ENCODE measurements at places on chromosomes 6 and 20.
A peak's percentile ranks its signal among the peaks of the same experiment; 100 is the strongest.

DNA sequence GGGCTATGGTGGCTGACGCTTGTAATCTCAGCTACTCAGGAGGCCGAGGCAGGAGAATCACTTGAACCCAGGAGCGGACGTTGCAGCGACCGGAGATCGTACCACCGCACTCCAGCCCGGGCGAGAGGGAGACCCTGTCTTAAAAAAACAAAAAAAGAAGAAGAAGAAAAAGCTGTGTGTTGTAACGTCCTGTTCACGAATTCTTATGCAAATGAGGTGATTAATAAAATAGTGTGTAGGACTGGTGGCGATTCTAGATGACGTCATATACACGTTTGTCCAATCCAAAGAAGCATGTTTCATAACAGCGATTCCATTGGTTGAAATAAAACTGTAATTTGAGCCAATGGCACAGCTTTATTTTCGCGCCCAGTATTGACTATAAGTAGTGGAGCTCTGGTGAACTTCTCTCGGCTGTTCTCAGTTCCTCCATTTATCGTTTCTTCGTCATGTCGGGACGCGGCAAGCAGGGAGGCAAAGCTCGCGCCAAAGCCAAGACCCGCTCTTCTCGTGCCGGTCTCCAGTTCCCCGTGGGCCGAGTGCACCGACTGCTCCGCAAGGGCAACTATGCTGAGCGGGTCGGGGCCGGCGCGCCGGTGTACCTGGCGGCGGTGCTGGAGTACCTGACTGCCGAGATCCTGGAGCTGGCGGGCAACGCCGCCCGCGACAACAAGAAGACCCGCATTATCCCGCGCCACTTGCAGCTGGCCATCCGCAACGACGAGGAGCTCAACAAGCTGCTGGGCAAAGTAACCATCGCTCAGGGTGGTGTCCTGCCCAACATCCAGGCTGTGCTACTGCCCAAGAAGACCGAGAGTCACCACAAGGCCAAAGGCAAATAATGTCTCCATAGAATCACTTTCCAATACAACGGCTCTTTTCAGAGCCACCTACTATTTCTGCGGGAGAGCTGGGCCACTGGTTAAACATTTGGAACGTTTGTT is 47.0 kb downstream of the OR2B2 start:
- DNase-seq = peak; percentile 60

DNA sequence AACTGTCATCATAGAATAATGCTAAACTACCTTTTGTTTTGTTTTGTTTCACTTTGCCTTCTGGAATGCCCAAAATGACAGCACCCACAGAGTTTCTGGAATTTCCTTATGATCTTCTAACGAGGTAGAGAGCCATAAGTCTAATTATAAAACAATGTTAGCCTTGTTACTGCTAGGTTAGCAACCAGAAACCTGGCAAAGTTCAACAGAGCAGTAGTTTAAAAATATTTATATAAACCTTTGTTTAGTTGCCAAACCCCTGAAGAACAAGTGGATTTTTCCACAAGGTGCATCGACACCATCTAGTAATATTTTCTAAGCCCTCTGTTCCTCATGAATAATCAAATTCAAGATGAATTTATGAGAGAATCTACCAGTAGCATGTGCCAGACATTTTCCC is 27.6 kb upstream of the IPCEF1 start:
- no peak for DNase-seq

- DNase-seq = no peak
Measured at GRCh38 chr20:2798814-2799213, 1.6 kb downstream of the CPXM1 start.

- DNase-seq = no peak
Measured at GRCh38 chr6:153192943-153193885, 62.1 kb upstream of the RGS17 start.

- DNase-seq = no peak
Measured at GRCh38 chr20:36352843-36353553, 46.9 kb downstream of the DLGAP4 start.

GRCh38 chr6:150214310-150214709 is 71.5 kb downstream of the PPP1R14C start:
- no peak for DNase-seq

- DNase-seq = no peak
Measured at GRCh38 chr6:12947151-12947871, 230.7 kb downstream of the PHACTR1 start.

GRCh38 chr20:12093057-12093796 is 175.5 kb downstream of the BTBD3 start:
- no peak for DNase-seq

GRCh38 chr20:20702330-20703245 is 9.9 kb downstream of the RALGAPA2 start:
- no peak for DNase-seq

GRCh38 chr6:10690651-10691445 is 3.6 kb downstream of the C6orf52 start:
- no peak for DNase-seq

GRCh38 chr6:113318575-113318917 is 538.6 kb upstream of the MARCKS start:
- no peak for DNase-seq

DNA sequence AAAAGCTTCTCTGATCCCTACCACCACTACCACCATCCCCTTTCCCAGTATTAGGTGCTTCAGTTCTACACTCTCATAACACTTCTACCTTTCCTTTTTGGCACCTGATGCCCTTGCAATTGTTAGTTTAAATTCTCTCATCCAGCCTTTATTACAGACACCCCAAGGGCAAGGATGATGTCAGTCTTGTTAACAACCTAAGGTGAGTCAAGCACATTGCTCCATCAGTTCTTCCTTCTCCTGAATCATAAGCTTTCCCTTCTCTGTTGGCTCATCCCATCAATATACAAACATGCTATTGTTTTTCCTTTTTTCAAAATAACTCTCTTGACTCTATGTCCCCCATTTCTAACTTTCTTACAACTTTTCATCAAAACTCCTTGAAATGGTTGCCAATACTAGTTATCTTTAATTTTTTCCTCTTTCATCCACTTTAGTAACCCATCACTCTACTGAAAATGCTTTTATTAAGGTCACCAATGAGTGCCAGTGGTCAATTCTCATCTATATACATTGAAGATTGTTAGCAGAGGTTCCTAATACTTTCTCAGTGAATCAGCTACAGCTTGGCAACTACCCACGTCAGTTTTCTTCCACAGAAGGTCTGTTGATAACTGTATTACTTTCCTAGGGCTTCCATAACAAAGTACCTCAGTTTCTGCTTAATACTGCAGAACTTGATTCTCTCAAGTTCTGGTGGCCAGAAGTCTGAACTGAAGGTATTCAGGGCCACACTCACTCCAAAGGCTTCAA is 97.1 kb upstream of the FLRT3 start:
- no peak for DNase-seq

- DNase-seq = peak; percentile 21
Measured at GRCh38 chr6:25991785-25992412, 29.3 kb downstream of the TRIM38 start.

- no peak for DNase-seq
Measured at GRCh38 chr6:42010185-42010891, 40.0 kb upstream of the TAF8 start.

DNA sequence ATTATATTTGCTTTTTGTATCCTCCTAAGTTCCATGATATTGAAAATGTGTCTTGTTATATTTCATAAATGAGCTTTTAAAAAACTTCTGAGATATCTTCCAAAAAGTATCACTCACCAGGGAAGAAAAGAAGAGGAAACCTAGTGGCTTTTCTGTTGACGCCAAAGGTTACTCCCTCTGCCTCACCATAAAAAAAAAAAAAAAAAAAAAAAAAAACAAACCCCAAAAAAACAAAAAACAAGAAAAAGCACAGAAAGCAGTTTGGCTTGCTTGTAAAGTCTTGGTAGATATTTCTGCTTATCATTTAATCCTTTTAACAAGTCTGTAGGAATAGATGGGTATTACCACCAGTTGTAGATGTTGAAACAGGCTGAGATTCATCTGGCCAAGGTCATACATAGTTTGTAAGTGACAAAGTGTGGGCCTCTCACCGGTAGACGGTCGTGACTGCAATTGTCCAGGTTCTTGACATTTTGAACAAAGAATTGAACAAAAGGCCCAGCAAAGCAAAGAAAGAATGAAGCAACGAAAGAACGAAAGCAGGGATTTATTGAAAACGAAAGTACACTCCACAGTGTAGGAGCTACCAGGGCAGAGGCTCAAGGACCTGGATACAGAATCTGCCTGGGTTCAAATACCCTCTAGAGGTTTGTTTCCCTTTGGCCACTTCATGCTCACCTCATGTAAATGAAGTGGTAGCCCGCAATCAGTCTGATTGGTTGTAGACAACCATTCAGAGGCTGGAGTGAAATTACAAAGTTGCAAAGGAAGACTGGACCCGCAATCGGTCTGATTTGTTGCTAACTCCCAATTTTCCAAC is 11.6 kb upstream of the ELOVL5 start:
- no peak for DNase-seq

GRCh38 chr20:60187683-60188082 is 229.5 kb downstream of the CDH26 start:
- DNase-seq = no peak

GRCh38 chr6:131182991-131183425 is 47.7 kb downstream of the AKAP7 start:
- DNase-seq = peak; percentile 2

- DNase-seq = no peak
Measured at GRCh38 chr6:20916086-20916485, 381.8 kb downstream of the CDKAL1 start.

- DNase-seq = no peak
Measured at GRCh38 chr6:13559251-13559650, 15.2 kb upstream of the SIRT5 start.

- no peak for DNase-seq
Measured at GRCh38 chr6:137013738-137014602, 30.8 kb downstream of the IL20RA start.

GRCh38 chr6:8131265-8131897 is 29.0 kb upstream of the EEF1E1 start:
- DNase-seq = peak; percentile 33

DNA sequence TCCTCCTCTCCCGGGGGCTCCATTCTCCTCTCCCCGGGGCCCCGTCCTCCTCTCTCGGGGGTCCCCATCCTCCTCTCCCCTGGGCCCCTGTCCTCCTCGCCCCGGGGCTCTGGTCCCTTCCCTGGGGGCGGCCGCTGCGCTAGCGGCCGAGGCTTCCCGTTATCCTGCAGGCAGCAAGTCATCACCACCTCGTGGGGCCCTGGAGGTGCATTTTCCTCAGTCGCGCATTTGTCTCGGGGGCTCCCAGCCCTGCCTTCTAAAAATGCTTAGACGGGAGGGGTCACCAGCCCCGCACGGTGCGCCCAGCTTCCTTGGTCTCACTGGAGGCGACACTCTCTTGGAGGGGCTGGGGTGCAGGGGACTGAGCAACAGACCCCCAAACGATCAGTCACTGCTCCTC is 216.5 kb downstream of the QKI start:
- DNase-seq = no peak

- no peak for DNase-seq
Measured at GRCh38 chr20:9422321-9423057, 91.9 kb upstream of the LAMP5 start.

GRCh38 chr6:160190081-160190480 is 68.5 kb downstream of the SLC22A1 start:
- DNase-seq = no peak

GRCh38 chr6:52403627-52404026 is 16.5 kb upstream of the EFHC1 start:
- DNase-seq = no peak

- DNase-seq = no peak
Measured at GRCh38 chr20:41379551-41379950, 12.9 kb upstream of the EMILIN3 start.

GRCh38 chr6:27250277-27251111 is 3.0 kb downstream of the PRSS16 start:
- DNase-seq = no peak

DNA sequence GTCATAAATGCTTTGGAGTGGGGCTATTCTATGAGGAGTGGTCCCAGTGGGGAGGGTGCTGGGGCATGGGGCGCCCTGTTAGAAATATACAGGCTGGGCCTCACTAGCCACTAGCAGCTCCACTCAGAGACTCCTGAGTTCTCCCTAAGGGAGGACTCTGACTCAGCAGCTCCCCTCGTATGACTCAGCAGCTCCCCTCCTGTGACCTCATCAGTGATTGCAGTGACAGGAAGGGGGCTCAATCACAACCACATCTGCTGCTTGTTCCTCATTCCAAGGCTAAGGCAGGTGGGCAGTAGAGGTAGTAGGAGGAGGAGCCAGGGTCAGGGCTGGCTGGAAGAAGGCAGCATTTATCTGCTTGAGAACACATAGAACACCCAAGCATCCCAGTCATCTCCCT is 73.7 kb downstream of the PRND start:
- DNase-seq = peak; percentile 49

GRCh38 chr20:53923566-53924369 is 146.6 kb downstream of the BCAS1 start:
- DNase-seq = no peak

GRCh38 chr6:158609455-158610155 is 34.9 kb downstream of the DYNLT1 start:
- DNase-seq = no peak

All from activated CD4-positive, alpha-beta T cell treated with anti-CD3 and anti-CD28 coated beads for 4 hours (primary cell).